ENCODE measurements at places on chromosomes 4 and X.
A peak's percentile ranks its signal among the peaks of the same experiment; 100 is the strongest.

DNA sequence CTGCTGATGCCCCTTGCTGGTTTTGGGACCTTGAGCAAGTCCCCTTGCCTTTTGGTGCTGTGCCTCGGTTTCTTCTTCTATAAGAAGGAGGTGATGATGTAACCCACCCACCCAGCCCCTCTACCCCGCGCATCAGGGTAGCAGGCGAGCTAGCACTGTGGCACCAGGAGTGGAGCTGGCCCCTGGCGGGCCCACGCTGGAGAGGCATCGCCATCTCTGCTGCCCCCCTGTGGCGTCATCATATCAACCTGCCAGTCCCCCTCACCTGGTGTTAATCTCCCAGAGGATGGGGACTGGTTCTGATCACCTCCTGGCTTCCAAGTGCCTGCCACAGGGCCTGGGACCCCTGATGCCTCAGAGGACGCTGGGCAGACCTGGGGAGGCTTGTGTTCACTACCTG lies 6.3 kb upstream of the SORCS2 start:
- no peak for ATAC-seq

GRCh38 chr4:66842724-66843088 lies 702.6 kb downstream of the CENPC start:
- no peak for ATAC-seq

DNA sequence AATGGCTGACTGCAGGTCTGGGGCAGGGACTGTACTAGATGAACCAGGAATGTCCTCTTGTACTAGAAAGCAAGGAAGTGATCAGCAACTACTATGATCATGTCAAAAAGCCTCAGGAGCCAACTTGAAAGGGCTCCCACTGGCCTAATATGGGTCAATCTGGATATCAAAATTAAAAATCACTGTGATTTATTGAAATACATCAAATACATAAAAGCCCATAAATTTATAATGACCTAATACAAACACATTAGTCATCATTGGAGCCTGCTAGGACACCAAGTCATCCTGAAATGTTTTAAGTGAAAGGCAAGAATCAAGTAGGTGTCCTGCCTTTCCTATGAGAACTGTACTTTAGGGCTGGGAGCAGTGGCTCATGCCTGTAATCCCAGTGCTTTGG lies 70.5 kb upstream of the KLHL13 start:
- no peak for ATAC-seq

- peak; percentile 78 for ATAC-seq
These were observed 56.0 kb downstream of the TMEM131L start for GRCh38 chr4:153521999-153522801.

DNA sequence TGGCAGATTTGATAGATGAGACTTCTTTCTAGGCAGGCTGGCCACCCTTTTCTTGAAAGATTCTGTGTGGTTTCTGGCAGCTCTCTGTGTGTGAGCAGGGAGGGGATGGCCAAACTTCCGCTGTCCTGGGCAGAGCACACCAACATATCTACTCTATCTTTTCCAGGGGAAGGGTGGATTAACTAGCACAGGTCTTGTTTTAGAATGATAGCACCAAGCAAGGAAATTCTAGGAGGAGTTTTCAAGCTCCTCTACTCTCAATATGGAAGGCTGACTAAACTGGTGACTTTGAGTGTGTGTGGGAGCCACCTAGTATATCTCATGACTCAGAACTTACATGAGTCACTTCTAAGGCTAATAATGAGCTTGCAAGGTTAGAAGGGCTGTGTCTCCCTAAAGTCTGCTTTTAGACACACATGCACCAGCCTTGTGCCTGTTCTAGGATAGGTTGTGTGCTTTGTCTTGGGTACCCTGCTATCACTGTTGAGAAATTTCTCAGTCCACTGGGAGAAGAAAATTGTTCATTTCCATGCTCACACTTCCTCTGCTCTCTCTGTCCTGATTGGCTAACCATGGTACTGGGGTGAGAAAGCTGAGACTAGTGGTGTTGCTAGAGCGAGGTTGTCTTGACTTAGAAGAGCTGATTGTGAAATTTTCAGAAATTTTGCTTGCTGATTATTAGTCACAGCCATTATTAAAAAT lies 72.9 kb downstream of the YIPF6 start:
- ATAC-seq = peak; percentile 80
